Testis (tissue), 5 donors: ENCODE measurements at places on chromosomes 2 and 18. TPM values are rescaled to one million over a fixed set of nuclear protein-coding genes. Genes with fewer than 3 reads are reported as not detected.

GRCh38 chr2:152405206-152406118 is 70.5 kb downstream of the FMNL2 start:
- H3K36me3 ChIP-seq, result no peaks in the 10 kb centered on the region
- no peak for DNase-seq
- H3K27me3 ChIP-seq, result no peaks in the 10 kb centered on the region
- no peak overlapping the region for H3K27ac ChIP-seq

Gene IL1RN
- total RNA-seq, result 5.6 TPM

GRCh38 chr2:38438883-38439612 is 62.0 kb upstream of the ATL2 start:
- H3K27me3 ChIP-seq, result no peaks in the 10 kb centered on the region
- no peaks in the 10 kb centered on the region for H3K36me3 ChIP-seq
- peaks cover 8% of the 10 kb centered on the region for H3K4me1 ChIP-seq
- H3K4me3 ChIP-seq, result no peak overlapping the region
- no peak overlapping the region for H3K27ac ChIP-seq
- DNase-seq, result no peak

GRCh38 chr2:9091811-9092210 is 88.3 kb upstream of the MBOAT2 start:
- peaks cover 3% of the 10 kb centered on the region for H3K4me1 ChIP-seq
- DNase-seq, result no peak
- no peak overlapping the region for H3K27ac ChIP-seq
- H3K27me3 ChIP-seq, result no peaks in the 10 kb centered on the region
- H3K36me3 ChIP-seq, result no peaks in the 10 kb centered on the region
- H3K4me3 ChIP-seq, result no peak overlapping the region

DNA sequence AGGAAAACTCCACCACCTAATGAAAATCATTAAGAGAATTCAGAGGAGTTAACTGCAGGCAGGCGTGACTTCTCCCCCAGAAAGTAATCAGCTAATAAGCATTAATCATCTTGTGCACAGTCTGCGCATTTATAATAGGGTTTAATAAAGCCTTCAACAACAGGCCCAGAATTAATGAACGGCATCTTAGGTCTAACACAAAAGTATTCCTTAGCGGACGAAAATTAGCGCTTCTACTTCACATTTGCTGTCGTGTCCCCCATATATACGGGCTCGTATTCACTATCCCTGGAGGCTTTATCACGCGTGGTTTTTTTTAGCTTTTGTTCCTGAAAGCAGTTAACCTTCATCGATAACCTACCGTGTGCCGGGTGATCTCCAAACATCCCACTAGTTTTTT is 1.8 kb downstream of the ATP8B1 start:
- H3K27me3 ChIP-seq, result no peaks in the 10 kb centered on the region
- H3K27ac ChIP-seq, result peak overlapping the region; percentile 41
- H3K4me1 ChIP-seq, result peaks cover 13% of the 10 kb centered on the region
- DNase-seq, result no peak
- no peaks in the 10 kb centered on the region for H3K36me3 ChIP-seq

DNA sequence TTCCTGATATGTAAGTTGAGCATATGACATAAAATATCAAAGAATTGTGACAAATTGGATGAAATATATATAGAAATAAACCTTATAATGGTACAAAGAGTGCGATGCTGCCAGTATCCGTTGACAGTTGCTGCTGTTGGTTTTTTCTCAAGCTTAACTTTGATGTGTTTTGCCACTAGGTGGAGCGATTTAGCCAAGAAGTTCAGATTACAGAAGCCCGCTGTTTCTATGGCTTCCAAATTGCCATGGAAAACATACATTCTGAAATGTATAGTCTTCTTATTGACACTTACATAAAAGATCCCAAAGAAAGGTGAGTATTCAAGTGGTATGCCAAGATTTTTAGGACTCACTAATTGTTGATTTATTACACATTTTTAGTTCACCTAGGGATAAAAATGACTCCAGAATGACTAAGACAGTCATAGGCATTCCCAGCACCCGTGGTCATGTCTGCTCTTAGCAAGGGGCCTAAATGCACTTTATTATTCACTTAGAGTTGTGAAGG is 2.1 kb downstream of the RRM2 start:
- no peaks in the 10 kb centered on the region for H3K27me3 ChIP-seq
- peaks cover 9% of the 10 kb centered on the region for H3K4me1 ChIP-seq
- H3K36me3 ChIP-seq, result no peaks in the 10 kb centered on the region
- H3K4me3 ChIP-seq, result no peak overlapping the region
- peak; percentile 62 for DNase-seq

DNA sequence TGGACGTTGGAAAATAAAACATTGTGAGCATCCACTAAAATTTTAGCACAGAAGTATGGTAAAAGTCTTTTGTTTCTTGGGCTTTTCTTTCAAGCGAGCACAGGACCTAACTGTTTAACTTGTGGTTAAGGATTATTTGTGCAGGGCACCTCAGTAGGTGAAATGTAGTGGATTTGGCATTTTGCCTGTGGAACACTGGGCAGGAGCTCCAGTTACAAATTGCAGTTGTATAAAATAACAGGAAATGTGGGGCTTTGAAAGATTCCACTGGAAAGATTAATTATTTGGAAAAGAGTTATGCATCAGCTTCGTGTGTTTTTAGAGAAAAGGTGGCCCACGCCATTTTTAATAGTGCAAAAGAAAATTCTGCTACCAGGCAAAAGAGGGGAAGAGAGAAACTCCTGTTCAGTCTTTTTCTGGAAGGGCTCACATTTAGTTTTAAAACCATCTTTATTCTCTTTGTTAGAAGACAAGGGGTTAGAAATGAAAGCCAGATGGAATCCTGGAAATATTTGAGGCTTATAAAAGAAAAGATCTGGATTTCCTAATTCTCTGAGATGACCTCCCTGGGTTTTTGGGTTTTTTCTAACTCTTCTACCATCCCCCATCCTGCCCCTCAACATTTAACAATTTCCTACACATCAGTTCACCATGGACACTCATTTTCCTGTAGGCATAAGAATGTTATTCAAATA is 144.3 kb upstream of the SERTAD2 start:
- H3K4me3 ChIP-seq, result no peak overlapping the region
- no peaks in the 10 kb centered on the region for H3K4me1 ChIP-seq
- H3K27me3 ChIP-seq, result no peaks in the 10 kb centered on the region
- no peaks in the 10 kb centered on the region for H3K36me3 ChIP-seq
- no peak overlapping the region for H3K27ac ChIP-seq

Gene SERPINB11
- total RNA-seq, result 2.0 TPM

DNA sequence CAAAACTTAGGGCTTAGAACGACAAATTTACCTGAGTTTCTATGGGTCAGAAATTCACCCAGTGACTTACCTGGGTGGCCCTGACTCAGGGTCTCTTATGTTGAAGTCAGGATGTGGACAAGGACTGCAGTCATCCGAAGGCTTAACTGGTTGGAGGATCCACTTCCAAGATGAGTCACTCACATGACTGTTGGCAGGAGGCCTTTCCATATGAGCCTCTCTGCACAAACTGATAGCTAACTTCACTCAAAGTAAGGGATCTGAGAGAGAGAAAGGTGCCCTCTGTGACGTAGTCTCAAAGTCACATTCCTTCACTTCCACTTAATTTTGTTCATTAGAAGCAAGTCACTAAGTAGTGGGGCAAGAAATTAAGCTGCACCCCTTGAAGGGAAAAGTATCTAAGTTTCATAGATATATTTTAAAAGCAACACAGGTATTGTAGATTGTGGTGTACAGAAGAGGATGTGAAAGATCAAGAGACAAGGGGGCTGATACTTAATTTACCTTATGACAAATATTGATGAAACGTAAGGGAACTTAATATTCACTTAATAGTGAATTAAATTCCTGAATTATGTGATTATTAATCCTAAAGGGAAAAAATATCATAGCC is 48.4 kb downstream of the TANK start:
- no peaks in the 10 kb centered on the region for H3K4me1 ChIP-seq
- no peak overlapping the region for H3K27ac ChIP-seq
- H3K36me3 ChIP-seq, result no peaks in the 10 kb centered on the region

Gene TMEM247
- total RNA-seq, result 27.2 TPM

Gene XIRP2
- total RNA-seq, result 3.9 TPM

DNA sequence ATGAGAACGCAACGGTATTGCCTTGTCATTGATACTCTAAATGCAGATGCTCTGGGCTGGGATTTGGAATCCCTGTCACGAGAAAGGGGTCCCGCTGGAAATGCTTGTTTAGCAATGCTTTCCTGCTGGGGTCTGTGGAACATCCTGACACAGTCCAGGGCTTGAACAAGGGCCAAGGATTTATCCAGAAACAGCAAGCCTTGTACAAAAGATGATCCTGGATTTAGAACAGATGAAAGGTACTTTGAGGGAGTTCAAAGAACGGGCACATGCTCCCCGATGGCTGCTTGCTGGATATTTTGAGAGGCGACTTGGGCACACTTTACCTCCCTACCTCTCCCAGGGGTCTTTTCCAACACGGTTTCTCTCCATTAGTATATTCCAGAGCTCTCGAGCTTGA is 108.1 kb upstream of the CELF4 start:
- H3K27me3 ChIP-seq, result no peaks in the 10 kb centered on the region
- H3K4me3 ChIP-seq, result no peak overlapping the region
- no peak overlapping the region for H3K27ac ChIP-seq
- no peaks in the 10 kb centered on the region for H3K36me3 ChIP-seq

Gene COMMD1
- total RNA-seq, result 61.7 TPM

Gene PDK1
- 18.7 TPM for total RNA-seq

DNA sequence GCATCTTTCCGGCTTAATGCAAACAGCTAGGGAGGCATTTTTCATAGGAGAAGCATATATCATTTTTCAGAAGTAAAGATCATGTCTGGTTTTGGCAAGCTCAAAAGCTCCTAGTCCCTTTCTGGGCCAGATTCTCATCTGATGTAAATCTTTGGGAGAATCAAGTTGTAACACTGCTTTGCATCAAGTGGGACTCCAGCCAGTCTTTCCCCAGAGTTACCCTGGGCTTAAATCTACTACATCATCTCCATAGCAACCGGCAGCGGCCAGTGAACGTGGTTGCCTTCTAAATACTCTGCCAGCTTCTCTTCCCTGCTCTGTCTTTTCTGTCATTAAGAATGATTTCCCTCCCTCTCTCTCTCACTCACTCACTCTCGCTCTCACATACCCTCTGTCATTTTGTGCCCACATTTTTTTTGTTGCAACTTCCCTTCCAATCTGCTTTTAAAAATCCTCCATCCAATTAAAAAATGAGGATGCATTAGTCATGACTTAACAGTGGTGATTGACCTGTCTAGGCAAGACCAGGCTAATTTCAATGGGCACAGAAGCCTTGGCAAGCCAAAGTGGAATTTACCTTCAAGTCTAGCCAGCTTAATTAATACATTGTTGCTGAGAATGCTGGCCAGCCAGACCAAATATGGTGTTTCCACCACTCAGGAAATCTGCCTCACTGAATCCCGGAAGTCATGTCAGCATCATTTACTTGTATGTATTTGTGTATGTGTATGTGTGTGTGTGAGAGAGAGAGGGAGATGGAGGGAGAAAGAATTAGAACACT is 93.0 kb downstream of the NRP2 start:
- no peak overlapping the region for H3K27ac ChIP-seq
- no peaks in the 10 kb centered on the region for H3K4me1 ChIP-seq
- no peaks in the 10 kb centered on the region for H3K36me3 ChIP-seq
- H3K4me3 ChIP-seq, result no peak overlapping the region
- peak; percentile 38 for DNase-seq

DNA sequence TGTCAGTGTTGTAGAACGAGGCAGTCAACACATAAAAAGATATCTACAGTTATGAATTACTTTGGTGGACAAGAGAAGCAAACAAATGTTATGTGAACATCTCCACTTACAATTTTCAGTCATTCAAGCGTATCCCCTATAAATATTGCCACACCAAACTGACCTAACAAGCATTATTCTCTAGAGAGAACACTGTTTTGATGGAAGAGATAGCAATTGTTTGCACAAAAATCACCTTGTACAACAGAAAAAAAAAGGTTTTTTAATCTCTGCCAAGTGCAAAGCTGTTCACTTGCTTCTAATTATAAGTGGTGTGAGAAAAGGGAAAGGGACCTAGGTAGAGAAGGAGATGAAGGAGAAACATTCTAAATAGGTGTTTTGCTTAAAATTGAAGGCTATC is 33.8 kb downstream of the PID1 start:
- H3K27me3 ChIP-seq, result no peaks in the 10 kb centered on the region
- no peak for DNase-seq
- no peak overlapping the region for H3K4me3 ChIP-seq
- H3K36me3 ChIP-seq, result no peaks in the 10 kb centered on the region

DNA sequence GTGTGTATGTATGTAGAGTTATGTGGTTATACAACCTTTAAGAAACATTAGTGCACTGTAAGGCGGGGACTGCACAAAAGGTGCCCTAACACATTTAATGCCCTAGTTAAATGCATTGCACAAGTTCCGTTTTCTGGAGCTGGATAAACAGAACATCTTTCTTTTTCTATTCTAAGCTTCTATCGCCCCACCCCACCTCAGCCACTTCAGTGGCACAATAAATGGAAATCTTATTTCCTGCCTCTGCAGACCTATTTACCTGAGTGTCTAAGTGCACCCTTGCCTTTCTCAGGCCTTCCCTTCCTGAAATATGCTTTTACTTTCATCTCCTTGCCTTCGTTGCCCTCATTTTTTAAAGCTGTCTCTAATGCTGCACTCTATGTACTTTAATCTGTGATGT is 123.5 kb downstream of the TANC1 start:
- peak overlapping the region; percentile 4 for H3K27ac ChIP-seq
- no peak for DNase-seq
- peaks cover 29% of the 10 kb centered on the region for H3K4me1 ChIP-seq

Gene RNF144A
- total RNA-seq, result 12.9 TPM
